NCI-H1417 treated with DMSO at 0.1 percent for 48 hours (cell line): ENCODE measurements at places on chromosomes 16 and 17.

DNA sequence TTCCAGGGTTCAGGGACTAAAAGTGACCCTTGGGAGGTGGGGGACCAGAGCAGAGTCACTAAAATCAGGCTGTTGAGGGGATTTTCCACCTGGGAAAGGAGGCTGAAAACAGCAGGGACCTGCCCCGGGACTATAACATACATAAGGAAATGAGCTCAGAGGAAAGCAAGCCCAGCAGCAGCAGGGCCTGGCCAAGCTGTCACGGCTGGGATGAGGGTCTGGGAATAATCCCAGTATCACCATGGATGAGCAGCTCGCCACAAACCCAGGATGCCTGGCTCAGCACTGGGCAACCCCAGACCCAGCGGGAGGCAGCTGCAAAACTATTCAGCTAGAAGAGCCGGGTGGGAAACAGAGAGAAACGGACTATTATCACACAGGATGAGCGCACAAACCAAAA is 72.4 kb downstream of the RPH3AL start:
- DNase-seq = no peak

DNA sequence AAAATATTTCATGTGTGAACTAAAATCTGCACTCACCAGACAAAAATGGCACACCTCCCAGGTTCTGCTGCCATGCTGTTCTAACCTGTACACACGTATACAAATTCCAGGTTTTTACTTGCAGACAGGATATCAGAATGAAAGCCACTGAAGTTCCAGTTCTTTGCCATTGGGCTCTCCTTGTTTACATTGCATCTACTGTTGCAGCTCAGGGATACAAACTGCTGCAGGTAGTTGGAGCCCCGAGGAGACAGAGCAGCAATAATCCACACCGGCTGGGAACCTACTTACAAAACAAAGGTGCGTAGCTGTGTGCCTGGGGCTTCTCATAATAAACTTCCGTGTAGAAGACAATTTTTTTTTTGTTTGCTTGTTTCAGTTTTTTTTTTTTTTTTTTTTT is 59.6 kb downstream of the HAPSTR1 start:
- DNase-seq = no peak

DNA sequence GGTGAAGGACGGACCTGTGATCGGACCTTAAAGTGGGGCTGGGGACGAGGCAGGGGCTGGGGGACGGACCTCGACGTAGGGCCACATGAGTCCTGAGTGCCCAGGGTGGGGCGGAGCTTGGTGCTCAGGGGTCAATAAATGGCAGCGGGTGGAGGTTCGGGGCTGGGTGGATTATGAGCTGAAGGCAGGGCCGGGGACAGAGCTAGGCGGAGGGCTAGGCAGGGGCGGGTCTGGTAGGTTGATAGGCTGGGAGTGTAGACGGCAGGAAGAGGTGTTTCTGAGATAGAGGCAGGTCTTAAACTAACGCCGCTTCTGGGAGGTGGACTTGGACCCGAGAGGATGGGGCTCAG is 733 bp downstream of the CHRNB1 start:
- no peak for DNase-seq

- DNase-seq = no peak
Observed at GRCh38 chr16:79282806-79283205, 317.7 kb downstream of the MAF start.

- DNase-seq = no peak
Observed at GRCh38 chr16:47581114-47581513, 120.0 kb downstream of the PHKB start.
